ENCODE measurements at places on chromosomes 3 and 15. TPM values are rescaled to one million over a fixed set of nuclear protein-coding genes. Genes with fewer than 3 reads are reported as not detected.
A peak's percentile ranks its signal among the peaks of the same experiment; 100 is the strongest.

DNA sequence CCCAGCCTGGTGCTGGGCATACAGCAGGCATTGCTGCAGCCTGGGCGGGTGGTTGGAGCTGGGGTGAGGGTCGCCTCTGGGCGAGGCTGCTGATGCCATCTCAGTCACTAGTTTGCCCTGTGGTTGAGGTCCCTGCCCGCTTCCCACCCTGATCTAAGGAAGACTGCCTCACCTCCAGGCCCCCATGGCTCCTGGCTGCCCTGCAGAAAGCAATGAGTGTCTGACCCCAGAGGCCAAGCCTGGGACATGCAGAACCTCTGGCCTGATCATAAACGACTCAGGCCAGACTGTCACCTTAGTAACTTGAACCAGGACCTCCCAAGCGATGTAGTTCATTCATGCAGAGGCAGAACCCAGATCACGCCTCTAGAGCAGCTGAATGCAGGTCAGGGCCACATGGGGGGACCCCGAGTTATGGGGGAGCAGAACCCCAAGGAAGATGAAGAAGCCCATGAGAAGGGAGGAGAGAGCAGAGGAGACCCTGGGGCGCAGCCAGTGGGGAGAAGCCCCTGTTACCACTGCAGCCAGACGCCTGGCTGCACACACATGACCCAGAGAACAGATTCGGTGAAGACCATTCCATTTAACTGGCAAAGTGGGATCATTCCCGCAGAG is 213.9 kb downstream of the TBC1D2B start:
- H3K27ac ChIP-seq = no peak overlapping the region
- no peak for DNase-seq
- no peaks in the 10 kb centered on the region for H3K4me1 ChIP-seq

DNA sequence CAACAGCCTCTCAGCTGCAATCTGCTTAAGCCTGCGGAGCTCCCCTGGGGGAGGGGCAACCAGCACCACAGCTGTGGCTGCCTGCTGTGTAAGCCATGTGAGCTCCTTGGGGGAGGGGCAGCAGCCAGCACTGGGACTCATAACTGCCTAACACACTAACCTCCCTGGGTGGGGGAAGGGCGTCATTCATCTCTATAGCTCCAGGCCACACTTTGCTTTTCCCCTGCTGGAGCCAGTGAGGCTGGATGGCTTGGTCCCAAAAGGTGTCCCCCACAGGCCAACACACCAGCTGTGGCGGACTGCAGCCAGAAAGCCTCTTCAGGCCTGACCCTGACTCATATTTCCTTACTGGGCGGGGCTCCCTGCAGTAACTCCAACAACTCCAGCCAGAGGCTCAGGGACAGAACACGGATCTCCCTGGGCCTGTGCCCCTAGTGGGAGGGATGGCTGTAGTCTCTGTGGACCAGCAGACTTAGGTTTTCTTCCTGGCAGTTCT is 129.8 kb downstream of the PPM1L start:
- H3K27me3 ChIP-seq = no peaks in the 10 kb centered on the region
- H3K4me1 ChIP-seq = no peaks in the 10 kb centered on the region
- peak; percentile 74 for DNase-seq

DNA sequence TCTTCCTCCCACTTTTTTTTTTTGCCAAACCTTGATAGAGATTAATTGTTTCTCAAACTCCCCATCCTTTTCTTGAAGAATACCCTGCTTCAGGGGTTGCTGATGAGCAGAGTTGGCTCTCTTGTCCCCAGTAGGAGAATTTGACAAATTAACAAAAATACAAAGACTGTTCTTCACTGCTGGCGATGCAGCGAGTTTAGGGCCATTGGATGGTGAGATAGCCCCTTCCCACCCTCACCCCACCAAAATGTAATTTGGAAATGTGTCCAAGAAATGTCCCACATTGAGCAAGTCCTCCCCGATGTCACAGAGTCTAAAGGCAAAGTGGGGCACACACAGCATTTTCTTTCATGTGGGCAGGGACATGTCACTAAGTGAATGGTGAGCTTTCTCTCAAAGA is 136.0 kb upstream of the RARB start:
- no peaks in the 10 kb centered on the region for H3K4me1 ChIP-seq
- H3K27me3 ChIP-seq = no peaks in the 10 kb centered on the region
- H3K27ac ChIP-seq = no peak overlapping the region
- DNase-seq = no peak
- no peak overlapping the region for H3K4me3 ChIP-seq

DNA sequence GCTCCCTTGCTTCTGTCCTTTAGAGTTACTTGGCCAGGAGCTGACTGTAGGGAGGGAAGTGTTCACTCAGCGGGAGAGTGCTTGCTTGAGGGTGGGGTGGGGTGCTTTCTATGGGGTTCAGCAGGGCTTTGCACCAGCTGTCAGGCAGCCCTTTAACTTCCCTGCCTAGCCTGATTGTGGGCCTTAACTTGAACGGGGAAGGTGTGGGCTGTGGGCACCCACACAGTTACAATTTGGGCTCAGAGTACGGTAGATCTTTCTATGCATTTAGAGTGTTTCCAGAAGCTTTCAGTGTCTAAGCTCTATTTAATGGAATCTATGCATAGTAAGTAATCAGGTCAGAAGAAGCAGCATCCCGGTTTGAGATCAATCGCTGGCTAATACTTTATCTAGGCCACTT is 48.2 kb upstream of the SKOR1 start:
- no peaks in the 10 kb centered on the region for H3K4me1 ChIP-seq
- no peak overlapping the region for H3K4me3 ChIP-seq
- DNase-seq = no peak
- peaks cover 13% of the 10 kb centered on the region for H3K36me3 ChIP-seq

DNA sequence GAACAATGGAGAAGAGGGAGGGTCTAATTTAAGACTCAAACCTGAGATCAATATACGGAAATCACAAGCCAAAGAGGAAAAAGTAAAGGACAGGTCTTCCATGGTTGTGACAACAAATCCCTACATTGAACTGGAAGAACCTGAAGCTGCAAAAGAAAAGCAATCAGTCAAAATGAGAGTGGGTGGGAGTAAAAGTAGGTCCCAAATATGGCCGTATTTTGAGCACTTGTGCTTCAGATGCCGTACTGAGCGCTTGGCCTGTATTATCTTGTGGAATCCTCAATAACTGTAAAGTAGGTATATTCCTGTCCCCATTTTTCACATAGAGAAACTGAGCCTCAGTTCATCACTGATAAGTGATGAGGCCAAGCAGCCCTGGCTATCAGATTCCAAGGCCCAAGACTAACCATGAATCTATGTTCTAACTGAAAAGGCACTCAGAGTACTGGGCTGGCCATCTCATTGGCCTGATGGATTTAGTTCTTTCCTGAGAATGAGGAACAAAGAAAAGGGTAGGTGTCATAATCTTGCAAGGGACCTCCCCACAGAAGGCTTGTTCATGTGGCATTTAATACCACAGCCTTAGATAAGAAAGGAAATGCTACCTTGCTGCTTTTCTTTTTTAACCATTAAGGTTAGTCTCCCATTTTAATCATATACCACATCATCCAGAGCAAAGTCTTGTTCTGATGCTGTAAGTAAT is 52.5 kb downstream of the LRRN1 start:
- H3K4me1 ChIP-seq = no peaks in the 10 kb centered on the region
- no peaks in the 10 kb centered on the region for H3K36me3 ChIP-seq
- no peak overlapping the region for H3K4me3 ChIP-seq
- H3K27me3 ChIP-seq = no peaks in the 10 kb centered on the region

GRCh38 chr3:11290743-11291680 is 18.8 kb downstream of the ATG7 start:
- peak overlapping the region; percentile 2 for H3K27ac ChIP-seq
- H3K4me1 ChIP-seq = peaks cover 31% of the 10 kb centered on the region
- H3K36me3 ChIP-seq = no peaks in the 10 kb centered on the region

GRCh38 chr3:146218880-146219866 is 31.7 kb downstream of the PLSCR4 start:
- H3K27me3 ChIP-seq = no peaks in the 10 kb centered on the region
- H3K36me3 ChIP-seq = no peaks in the 10 kb centered on the region
- peaks cover 22% of the 10 kb centered on the region for H3K4me1 ChIP-seq
- no peak overlapping the region for H3K4me3 ChIP-seq
- DNase-seq = peak; percentile 30
- no peak overlapping the region for H3K27ac ChIP-seq

GRCh38 chr3:156587760-156588069 is 32.8 kb upstream of the SSR3 start:
- H3K27me3 ChIP-seq = no peaks in the 10 kb centered on the region
- H3K4me3 ChIP-seq = no peak overlapping the region
- H3K36me3 ChIP-seq = no peaks in the 10 kb centered on the region
- H3K27ac ChIP-seq = no peak overlapping the region

DNA sequence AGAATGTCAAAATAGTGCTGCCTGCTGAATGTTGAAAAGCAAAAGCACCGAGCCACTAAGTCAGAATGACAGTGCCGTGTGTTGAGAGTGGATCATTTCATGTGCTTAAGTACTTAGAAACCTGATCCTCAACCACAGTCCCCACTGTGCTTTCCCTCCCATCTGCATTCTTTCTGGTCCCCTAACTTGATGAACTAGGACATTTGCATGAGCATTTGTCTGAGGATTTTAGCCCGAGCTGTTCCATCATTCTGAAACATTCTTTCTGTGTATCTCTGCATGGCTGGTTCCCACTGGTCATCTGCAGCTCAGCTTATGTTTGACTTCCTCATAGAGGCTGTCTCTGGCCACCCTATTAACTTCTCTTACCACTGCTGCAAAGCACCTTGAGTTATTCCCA is 42.0 kb downstream of the SST start:
- H3K36me3 ChIP-seq = no peaks in the 10 kb centered on the region
- H3K27me3 ChIP-seq = peaks cover 14% of the 10 kb centered on the region
- DNase-seq = no peak
- H3K4me1 ChIP-seq = no peaks in the 10 kb centered on the region
- H3K4me3 ChIP-seq = no peak overlapping the region

GRCh38 chr3:111764645-111765091 is 94.4 kb upstream of the PHLDB2 start:
- H3K27me3 ChIP-seq = no peaks in the 10 kb centered on the region
- no peak for DNase-seq
- H3K4me1 ChIP-seq = peaks cover 52% of the 10 kb centered on the region
- H3K4me3 ChIP-seq = no peak overlapping the region

GRCh38 chr15:85838655-85839054 is 43.9 kb upstream of the KLHL25 start:
- H3K4me1 ChIP-seq = peaks cover 4% of the 10 kb centered on the region
- H3K36me3 ChIP-seq = no peaks in the 10 kb centered on the region
- no peaks in the 10 kb centered on the region for H3K27me3 ChIP-seq
- no peak overlapping the region for H3K27ac ChIP-seq
- H3K4me3 ChIP-seq = no peak overlapping the region

- H3K4me3 ChIP-seq = no peak overlapping the region
- H3K27me3 ChIP-seq = peaks cover 24% of the 10 kb centered on the region
- no peak overlapping the region for H3K27ac ChIP-seq
- peaks cover 4% of the 10 kb centered on the region for H3K4me1 ChIP-seq
- no peak for DNase-seq
These were observed 5.1 kb downstream of the HIGD2B start for GRCh38 chr15:72680931-72681330.

- no peaks in the 10 kb centered on the region for H3K36me3 ChIP-seq
- no peak overlapping the region for H3K4me3 ChIP-seq
- H3K27me3 ChIP-seq = no peaks in the 10 kb centered on the region
- H3K4me1 ChIP-seq = peaks cover 5% of the 10 kb centered on the region
- no peak overlapping the region for H3K27ac ChIP-seq
These were observed 14.8 kb upstream of the SEMA5B start for GRCh38 chr3:123042413-123042812.

DNA sequence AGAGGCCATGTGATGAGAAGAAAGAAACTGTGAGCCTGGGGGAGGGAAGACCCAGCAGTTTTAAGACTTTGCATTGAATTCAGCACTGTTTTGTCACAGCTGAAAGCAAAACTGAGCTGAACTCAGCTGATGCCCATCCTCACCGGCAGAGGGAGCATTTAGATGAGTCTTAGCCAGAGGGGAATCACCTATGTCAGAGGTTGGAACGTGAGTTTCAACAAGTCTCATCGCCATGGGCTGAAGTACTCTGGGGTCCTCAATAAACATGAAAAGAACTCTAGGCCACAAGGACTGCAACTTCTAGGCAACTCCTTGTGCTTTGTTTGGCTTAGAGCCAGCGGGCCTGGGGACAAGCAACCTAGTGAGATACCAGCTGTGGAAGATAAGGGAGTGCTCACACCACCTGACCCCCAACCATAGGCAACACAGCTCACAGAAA is 324.5 kb downstream of the TBL1XR1 start:
- no peaks in the 10 kb centered on the region for H3K4me1 ChIP-seq
- no peak overlapping the region for H3K4me3 ChIP-seq

DNA sequence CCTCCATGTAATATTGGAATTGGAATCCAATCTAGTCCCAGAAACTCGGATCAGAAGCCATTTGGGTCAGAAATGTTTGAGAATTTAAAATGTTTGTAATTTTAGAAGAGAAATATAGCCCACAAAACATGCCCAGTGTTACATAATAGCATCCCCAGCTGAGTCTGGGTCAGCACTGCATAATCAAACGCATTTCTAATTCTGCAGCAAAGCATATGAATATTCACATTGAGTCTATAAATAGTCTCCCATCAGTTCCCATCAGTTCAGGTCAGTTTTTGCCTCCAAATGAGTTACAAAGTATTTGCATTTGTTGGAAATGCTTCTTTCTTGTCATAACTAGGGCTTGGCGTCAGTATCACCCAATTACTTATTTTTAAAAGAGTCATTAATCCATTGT is 383.1 kb downstream of the IL5RA start:
- no peak for DNase-seq
- no peak overlapping the region for H3K27ac ChIP-seq
- H3K4me1 ChIP-seq = no peaks in the 10 kb centered on the region
- no peaks in the 10 kb centered on the region for H3K36me3 ChIP-seq
- peaks cover 3% of the 10 kb centered on the region for H3K27me3 ChIP-seq

GRCh38 chr15:64387562-64388168 is at the start of gene TRIP4:
Gene TRIP4 (plus strand): TSS chr15:64387836. CDS start chr15:64387864, 28 bp downstream.
- H3K27me3 ChIP-seq = no peaks in the 10 kb centered on the region
- H3K36me3 ChIP-seq = no peaks in the 10 kb centered on the region
- peaks cover 3% of the 10 kb centered on the region for H3K4me1 ChIP-seq
- H3K27ac ChIP-seq = peak within 1 kb of the TSS; percentile 5
- peak within 1 kb of the TSS; percentile 57 for H3K4me3 ChIP-seq
- peak; percentile 94 for DNase-seq

DNA sequence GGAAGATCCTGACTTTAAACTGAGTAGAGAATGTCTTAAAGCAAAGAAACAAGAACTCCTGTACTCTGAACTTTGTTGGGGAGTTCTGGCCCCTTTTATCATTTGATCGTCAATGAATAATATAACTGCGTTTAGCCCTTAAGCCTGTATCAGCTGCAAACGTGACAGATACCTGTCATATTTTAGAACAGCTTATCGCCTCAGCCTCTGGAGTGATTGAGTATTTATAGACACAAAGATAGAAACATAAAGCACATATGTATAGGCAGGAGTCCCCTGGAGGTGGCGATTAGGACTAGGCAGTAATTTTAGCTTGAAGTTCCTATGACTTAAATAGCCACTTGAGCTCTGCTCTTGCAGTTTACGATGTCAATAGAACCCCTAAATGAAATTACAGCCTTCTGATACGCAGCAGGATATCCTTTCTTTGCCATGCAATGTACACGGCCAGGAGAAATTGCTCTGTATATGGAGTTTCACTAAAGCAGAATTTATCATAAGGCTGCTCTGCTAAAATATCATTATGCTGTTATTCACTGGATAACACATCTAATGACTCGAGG is 321.8 kb downstream of the TIGIT start:
- no peak for DNase-seq
- H3K36me3 ChIP-seq = no peaks in the 10 kb centered on the region
- H3K4me1 ChIP-seq = peaks cover 32% of the 10 kb centered on the region
- H3K4me3 ChIP-seq = no peak overlapping the region
- H3K27me3 ChIP-seq = no peaks in the 10 kb centered on the region

ECE2 gene
- not detected for polyA plus RNA-seq

PSTPIP1 gene
- 2.4 TPM for polyA plus RNA-seq

PARP15 gene
- polyA plus RNA-seq = 1.5 TPM

GP5 gene
- polyA plus RNA-seq = not detected

SOX2 gene
- 0.88 TPM for polyA plus RNA-seq

FBXO45 gene
- 4.8 TPM for polyA plus RNA-seq
